ENCODE measurements at places on chromosomes 6 and 20. TPM values are rescaled to one million over a fixed set of nuclear protein-coding genes. Genes with fewer than 3 reads are reported as not detected.

The GATA5 gene
- total RNA-seq = not detected

The LHFPL5 gene
- total RNA-seq = not detected

The GJA1 gene
- total RNA-seq = not detected

The ZNF831 gene
- 6.4 TPM for total RNA-seq

The ULBP2 gene
- total RNA-seq = 2.9 TPM

The IL17F gene
- total RNA-seq = 1.5 TPM

The CST3 gene
- 0.59 TPM for total RNA-seq

The COL11A2 gene
- total RNA-seq = 0.42 TPM

The DZANK1 gene
- total RNA-seq = 1.9 TPM

The TINAG gene
- total RNA-seq = not detected

The RNF144B gene
- total RNA-seq = 0.32 TPM

The ARFGEF3 gene
- total RNA-seq = 0.15 TPM

Measured in T-helper 1 cell treated with Interleukin-12 subunit alpha and Interleukin-12 subunit beta and Interleukin-4 antibody, amounts not matched to agents 30 ng/mL and 1 ng/mL, for 36 hours (primary cell).